ENCODE measurements at places on chromosomes 6 and 20.

- no peak for DNase-seq
Observed at GRCh38 chr6:31587791-31588777, 2.0 kb downstream of the LST1 start.

DNA sequence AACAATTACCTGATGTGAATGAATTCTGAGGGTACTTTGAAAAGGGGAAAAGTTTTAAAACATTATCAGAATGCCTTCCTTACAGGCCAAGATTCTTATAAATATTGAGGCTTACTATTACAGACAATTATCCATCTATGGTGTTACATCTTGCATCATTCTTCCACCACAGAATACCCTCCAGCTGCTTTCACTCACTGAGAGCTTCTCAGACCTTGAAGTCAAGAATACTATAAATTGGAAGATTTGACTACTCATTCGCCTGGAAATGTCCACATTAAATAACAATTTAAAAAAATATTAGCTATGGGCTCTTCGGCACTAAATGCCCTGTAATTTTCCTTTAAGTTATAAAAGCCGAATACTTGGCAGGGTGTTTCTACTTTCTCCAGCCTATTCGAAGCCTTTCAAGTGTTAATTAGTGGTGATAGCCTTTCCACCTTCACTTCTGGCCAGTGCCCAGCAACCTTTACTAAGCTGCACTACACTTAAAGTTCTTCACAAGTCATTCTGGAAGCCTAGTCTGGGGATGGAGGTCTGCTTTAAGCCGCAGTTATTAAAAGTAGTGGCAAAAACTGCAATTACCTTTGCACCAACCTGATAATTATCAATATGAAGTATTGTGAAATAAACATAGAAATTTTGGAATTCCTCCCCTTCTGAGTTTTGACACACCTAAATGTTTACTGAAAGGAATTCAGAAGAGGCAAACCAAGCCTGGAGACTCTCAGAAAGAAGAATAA lies 100.9 kb downstream of the BMP5 start:
- DNase-seq: no peak

DNA sequence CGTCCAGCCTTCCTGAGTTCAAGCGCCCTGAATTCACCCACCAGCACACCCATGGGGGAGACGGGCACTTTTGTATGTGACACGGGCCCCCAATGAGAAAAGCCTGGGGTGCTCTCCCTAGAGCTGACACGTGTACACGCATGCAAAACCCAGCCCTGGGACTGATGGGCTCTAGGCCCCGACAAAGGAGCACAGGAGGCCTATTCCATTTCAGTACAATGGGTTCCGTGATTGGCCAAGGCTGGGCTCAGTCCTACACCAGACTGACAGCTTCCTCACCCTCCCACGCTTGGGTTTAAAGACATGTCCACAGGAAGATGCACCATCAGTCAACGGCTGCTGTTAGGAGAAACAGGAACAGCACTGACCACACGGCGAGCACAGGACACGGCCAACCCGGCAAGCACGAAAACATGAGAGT lies 8.8 kb downstream of the ZBTB46 start:
- no peak for DNase-seq

- no peak for DNase-seq
Observed at GRCh38 chr6:11128608-11129007, 17.1 kb upstream of the ERVFRD-1 start.
